ENCODE measurements at places on chromosomes 6 and 20.

DNA sequence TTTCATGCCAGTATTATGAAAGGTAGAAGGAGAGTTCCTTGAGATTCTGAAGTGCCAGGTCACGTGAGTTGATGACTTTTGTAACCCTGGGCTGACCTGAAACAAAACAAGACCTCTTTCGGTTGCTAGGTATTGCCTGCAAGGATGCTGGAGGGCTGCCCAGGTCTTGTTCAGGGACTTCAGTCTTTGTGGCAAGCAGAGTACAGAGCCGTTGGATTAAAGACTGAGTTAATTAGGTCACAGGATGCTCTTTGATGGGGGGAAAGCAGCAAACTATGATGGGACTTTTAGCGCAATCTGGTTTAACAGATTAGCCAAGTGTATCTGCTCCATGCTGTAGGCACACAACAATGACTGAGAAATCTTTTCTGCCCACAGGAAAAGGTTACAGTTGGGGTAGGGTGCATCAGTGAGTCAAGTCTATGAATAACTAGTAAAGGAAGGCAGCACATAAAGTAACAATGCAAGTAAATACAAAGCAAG, 12.8 kb upstream of the ELOVL5 start:
- no peak overlapping the region for H3K4me3 ChIP-seq
- no peaks in the 10 kb centered on the region for H3K36me3 ChIP-seq
- DNase-seq, result peak; percentile 84
- peak overlapping the region; percentile 99 for H3K27ac ChIP-seq

DNA sequence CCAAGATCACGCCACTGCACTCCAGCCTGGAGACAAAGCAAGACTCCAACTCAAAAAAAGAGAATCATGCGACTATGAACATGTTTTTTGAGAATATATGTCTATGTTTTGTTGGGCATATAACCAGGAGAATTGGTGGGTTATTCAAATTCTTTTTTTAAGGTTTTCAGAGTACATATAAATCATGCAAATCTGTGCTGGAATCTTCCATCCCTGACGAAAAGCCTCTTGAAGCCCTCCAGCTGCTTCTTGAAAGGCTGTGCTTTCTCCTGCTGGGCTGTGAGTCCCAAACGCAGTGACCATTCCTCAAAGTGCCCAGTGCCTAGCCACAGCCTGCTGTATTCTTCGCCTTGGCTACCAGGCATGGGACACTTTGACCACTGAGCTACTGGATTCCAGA, 9.2 kb upstream of the RAB22A start:
- no peak overlapping the region for H3K27ac ChIP-seq
- no peaks in the 10 kb centered on the region for H3K4me1 ChIP-seq
- H3K36me3 ChIP-seq, result no peaks in the 10 kb centered on the region
- no peak overlapping the region for H3K4me3 ChIP-seq

GRCh38 chr6:94590416-94590815, 986.9 kb upstream of the MANEA start:
- no peak overlapping the region for H3K27ac ChIP-seq
- no peaks in the 10 kb centered on the region for H3K27me3 ChIP-seq
- no peak for DNase-seq
- H3K4me1 ChIP-seq, result no peaks in the 10 kb centered on the region

DNA sequence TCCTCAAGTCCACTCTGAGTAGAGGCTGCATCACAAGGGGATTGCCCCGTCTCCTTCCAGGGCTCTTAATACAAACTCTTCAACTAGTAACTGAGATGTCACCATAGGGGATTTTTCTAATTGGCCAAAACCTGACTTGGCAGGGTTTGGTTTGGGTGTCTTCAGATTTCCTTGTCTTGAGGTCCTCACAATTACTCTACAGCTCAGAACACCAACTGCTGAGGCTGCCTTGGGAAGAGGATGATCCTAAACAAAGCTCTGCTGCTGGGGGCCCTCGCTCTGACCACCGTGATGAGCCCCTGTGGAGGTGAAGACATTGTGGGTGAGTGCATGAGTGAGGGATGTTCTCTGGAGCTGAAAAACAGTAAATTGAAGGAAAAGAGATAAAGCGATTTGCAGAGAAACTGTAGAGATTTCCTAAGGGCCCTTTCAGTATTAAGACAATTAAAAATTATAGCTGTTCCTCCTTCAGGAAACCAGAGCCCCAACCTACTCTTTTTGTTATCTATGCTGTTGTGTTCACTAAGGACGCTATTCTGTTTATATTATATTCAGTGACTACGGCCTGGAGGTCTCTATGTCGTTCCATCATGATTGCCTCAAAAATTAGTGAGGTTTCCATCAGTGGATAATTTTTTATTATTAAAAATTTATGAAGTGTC, at the start of gene HLA-DQA1:
Gene HLA-DQA1 (plus strand): TSS at position 188 of the 662 bp plus-strand sequence. CDS start 53 bp downstream, at position 241.
- no peaks in the 10 kb centered on the region for H3K36me3 ChIP-seq
- no peak within 1 kb of the TSS for H3K4me3 ChIP-seq
- no peak for DNase-seq
- no peak within 1 kb of the TSS for H3K27ac ChIP-seq
- no peaks in the 10 kb centered on the region for H3K4me1 ChIP-seq

GRCh38 chr6:85069577-85069976, 305.2 kb upstream of the TBX18 start:
- no peaks in the 10 kb centered on the region for H3K4me1 ChIP-seq
- H3K27ac ChIP-seq, result no peak overlapping the region
- no peak for DNase-seq
- H3K36me3 ChIP-seq, result no peaks in the 10 kb centered on the region
- H3K27me3 ChIP-seq, result no peaks in the 10 kb centered on the region

- H3K27ac ChIP-seq, result peak overlapping the region; percentile 7
- H3K4me1 ChIP-seq, result peaks cover 5% of the 10 kb centered on the region
- H3K4me3 ChIP-seq, result no peak overlapping the region
- DNase-seq, result peak; percentile 24
These were observed 55.2 kb upstream of the SUPT3H start for GRCh38 chr6:45432977-45433376.

DNA sequence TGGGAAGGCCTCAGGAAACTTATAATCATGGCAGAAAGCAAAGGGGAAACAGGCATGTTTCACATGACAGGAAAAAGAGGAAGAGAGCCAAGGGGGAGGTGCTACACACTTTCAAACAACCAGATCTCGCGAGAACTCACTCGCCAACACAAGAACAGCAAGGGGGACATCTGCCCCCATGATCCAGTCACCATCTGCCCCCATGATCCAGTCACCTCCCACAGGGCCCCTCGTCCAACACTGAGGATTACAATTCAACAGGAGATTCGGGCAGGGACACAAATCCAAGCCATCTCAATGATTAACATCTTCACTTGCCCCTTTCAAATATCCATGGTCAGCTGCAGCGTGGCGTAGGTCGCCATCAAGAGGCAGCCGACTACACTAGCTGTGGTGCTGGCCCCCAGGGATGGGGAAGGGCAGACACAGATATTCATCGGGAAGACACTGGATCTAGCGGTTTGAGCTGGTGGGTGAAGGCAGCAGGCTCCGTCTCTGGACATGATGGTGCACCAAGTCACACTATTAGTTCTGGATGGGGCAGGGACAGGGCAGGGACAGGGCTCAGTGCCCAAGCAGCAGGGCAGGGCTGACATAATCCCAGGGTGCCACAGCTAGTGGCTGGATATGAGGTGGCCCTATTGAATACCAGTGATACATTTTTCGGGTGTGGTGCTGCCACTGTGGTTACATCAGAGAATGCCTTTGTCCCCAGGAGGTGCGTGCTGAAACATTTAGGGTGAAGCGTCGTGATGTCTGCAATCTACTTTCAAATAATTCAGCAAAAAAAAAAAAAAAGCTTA, 31.6 kb downstream of the TUBB2B start:
- DNase-seq, result no peak
- H3K27me3 ChIP-seq, result peaks cover 17% of the 10 kb centered on the region
- H3K27ac ChIP-seq, result no peak overlapping the region
- H3K36me3 ChIP-seq, result no peaks in the 10 kb centered on the region
- H3K4me3 ChIP-seq, result no peak overlapping the region

GRCh38 chr20:35508493-35509218, 20.8 kb downstream of the C20orf173 start:
- no peak overlapping the region for H3K27ac ChIP-seq
- no peak for DNase-seq
- no peaks in the 10 kb centered on the region for H3K27me3 ChIP-seq
- H3K4me3 ChIP-seq, result no peak overlapping the region

Measured in T-cell (primary cell).